ENCODE measurements at places on chromosomes 5 and 9.

DNA sequence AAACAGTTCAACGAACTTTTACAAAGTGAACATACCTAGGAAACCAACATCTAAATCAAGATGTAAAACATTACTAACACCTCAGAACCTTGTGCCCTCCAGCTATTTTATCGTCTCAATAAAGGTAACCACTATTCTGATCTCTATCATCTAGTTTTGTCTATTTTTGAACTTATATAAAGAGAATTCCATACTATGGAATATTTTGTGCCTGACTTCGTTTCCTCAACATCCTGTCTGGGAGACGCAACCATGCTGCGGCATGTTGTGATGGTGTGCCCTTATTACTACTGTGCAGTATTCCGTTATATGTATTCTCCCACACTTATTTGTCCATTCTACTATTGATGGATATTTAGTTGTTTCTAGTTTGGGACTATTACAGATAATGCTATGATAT lies 99.2 kb downstream of the NR6A1 start:
- DNase-seq: no peak

DNA sequence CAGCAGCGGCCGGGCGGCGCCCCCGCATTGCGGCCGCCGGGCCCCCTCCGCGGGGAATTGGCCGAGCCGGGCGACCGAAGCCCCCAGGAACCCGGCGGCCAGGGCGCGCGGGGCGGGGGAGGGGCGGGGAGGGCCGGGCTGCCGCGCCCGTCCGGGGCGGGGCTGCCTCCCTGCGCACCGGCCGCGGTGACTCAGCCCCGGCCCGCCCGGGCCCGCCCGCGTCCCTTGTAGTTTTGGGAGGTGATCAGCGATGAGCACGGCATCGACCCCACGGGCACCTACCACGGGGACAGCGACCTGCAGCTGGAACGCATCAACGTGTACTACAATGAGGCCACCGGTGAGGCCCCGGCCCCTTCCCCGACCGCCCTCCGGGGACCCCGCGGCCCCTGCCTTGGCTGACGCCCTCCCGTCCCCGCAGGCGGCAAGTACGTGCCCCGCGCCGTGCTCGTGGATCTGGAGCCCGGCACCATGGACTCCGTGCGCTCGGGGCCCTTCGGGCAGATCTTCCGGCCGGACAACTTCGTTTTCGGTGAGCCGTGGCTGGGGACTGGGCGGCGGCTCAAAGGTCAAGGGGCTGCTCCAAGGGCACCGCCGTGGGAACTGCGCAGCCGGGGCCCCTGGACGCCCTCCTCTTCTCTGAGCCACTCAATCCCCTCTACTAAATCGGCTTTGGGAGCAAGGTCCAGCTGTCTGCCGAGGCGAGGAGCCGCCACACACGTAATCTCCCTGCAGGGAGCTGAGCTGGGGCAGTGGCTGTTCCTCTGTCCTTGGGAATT lies 592 bp downstream of the TUBB4B start:
- peak; percentile 81 for DNase-seq

GRCh38 chr5:78534905-78535200 lies 113.7 kb downstream of the LHFPL2 start:
- DNase-seq: no peak

DNA sequence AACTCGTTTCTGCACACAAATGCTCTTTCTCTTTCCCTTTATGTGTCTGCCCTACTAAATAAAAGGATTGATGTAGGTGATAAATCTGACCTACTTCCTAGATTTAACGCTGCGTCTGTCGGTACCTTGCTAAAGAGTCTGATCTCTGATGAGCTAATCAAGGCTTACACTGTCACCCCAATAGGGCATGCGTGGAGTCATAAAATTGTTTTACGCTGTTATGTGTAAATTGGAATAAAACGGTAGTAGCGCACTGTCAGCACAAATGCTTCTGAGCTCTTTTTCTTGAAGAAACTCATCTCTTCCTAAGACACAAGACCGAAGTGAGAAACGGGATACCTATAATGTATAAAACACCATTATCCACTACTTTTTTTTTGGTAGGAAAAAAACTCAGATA lies 2106.3 kb upstream of the WWC1 start:
- DNase-seq: no peak

GRCh38 chr9:99105152-99106043 lies 485 bp downstream of the TGFBR1 start:
- DNase-seq: peak; percentile 42
